ENCODE measurements at places on chromosomes 7 and 10. TPM values are rescaled to one million over a fixed set of nuclear protein-coding genes. Genes with fewer than 3 reads are reported as not detected.

The CYP3A4 gene
- 9.7 TPM for total RNA-seq

The NACAD gene
- total RNA-seq = 4.9 TPM

DNA sequence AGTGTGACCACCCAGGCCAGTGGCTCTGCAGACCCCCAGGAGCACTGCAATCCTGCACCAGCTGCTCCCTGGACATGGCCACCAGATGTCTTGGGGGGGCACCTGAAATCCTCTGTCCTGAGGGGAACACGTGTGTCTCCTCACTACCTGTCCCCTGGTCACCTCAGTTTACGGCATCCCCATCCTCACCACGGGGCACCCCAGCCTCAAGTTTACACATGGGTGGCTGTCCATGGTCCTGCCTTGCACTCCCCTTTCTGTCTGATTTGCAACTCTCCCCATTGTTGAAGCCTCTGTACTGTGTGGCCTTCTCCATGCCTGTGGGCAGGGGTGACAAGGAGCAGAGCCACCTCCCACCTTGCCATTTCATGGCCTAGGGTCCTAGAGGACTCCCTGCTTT is 67.2 kb downstream of the RAMP3 start:
- DNase-seq = no peak

The NEUROD6 gene
- not detected for total RNA-seq

- DNase-seq = no peak
These were observed 68.1 kb upstream of the TOMM7 start for GRCh38 chr7:22890773-22891172.

Data from mucosa of gallbladder (tissue), 1 donor.